Activated CD4-positive, alpha-beta T cell treated with anti-CD3 and anti-CD28 coated beads for 48 hours (primary cell): ENCODE measurements at places on chromosomes 6 and 20.

- no peak for DNase-seq
Measured at GRCh38 chr6:34170346-34170745, 24.5 kb upstream of the GRM4 start.

DNA sequence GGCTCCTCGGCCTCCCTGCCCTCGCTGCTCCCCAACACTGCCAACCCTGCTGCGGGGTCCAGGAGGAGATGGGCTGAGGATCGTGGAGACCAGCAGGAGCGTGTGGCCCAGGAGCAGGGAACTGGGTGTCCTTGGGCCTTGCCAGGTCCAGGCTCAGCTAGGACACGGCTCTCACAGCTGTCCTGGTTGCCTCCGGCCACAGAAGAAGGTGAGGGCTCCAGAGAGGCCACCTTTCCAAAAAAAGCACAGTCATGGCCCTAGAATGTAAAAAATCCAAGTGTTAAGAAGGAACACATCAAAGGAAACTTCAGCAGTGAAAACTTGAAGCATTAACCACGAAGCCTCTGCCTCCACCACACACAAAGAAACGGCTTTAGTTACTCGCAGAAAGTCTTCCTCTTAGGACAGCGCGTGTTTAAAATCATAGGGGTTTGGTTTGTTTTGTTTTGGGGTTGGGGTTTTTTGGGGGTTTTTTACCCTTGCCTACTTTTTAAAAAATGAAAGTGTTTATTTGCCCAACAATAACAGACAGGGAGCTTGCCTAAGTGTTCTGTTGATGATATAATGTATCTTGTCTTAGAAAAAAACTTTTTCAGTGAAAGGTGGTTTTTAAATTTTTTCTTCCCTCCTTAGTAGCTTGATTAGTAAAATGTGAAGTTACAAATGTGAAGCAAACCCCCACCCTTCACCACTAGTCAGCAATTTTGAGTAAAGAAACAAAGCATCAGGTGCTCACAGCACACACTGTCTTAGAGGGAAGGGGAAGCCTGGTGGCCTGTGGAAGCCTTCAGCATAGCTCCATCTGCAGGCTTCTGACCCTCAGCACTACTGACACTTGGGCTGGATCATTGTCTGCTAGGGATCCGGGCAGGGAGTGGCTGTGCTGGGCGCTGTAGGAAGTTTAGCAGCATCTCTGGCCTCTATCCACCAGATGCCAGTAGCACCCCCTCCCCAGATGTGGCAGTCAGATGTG lies 60.0 kb downstream of the PTPN1 start:
- DNase-seq = peak; percentile 59

GRCh38 chr20:25051386-25052155 lies 6.4 kb downstream of the ACSS1 start:
- no peak for DNase-seq

DNA sequence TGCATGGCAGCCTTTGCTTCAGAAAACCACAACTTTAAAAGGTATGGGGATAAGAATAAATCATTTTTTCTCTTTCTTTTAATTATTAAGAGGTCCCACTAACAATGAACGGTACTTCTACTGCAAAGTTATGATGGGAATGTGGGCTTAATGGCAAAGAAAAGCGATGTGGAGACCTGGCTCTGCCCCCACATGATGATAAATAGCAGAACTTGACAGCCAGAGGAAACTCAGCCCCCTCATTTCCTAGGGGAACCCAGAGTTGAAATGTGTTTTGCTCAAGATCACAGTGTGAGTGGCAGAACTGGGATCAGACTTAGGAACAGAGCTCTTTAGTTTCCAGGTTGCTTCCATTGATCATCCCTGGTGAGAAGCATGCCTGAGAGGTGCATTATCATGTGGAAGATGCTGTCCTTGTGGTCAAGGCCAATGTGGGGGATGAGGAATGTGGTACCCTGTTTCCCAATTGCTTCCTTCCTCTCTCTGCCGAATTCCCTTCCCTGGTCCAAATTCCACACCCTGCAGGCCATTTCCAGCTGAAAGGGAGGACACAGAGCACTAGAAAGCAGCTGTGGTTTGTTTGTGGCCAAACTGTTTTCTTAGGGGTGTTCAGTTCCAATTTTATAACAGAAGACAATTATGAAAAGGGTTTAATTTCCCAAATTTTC lies 66.0 kb downstream of the BACH2 start:
- DNase-seq = no peak

- peak; percentile 86 for DNase-seq
Measured at GRCh38 chr6:33312361-33313104, 1.3 kb downstream of the TAPBP start.

DNA sequence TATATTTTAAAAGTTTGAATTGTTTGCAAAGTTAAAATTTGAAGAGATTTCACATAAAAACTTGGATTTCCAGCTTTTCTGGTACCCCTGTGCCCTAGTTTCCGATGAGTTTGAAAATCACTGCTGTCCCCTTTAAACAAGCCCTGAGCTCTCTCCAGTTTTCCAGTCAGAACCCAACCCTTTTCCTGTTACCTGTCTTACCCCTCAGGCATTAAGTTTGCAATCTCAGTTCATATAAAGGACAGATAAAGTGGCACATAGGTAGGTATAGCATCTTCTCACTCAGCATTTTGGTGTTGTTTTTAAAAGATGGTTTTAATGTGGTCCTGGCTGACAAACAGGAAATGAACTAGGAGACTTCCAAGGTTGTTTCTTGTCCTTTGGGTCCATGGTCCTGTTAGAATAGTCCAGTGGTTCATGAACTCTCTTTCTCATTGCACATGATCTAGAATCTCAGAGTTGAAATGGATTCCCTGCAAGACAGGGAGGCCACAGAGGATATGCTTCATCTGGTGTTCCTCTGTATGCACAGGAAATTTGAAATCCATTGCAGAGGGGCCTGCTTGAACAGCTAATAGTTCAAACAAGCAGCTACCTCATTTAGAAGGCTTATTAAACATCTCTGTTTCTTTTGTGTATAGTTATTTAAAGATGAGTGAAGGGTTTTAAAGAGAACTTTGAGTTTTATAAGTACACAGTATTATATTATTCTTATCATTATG lies 82.7 kb downstream of the JAG1 start:
- no peak for DNase-seq

DNA sequence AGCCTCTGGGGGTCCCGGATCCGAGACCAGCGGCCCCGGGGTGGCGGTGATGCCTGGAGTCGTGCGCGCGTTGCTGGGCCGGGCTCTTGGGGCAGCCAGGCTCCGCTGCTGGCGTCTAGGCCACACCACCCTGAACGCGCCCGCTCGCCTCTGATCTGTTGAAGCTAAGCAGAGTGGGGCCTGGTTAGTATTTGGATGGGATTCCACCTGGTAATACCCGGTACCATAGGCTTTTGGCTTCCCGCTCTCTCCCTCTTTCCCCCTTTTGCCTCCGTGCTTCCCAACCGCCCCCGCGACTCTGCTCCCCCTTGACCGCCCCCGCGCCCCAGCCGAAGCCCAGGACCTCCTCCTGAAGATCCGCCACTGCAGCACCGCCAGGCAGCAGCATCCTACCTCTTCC lies 1383.5 kb upstream of the DEFB115 start:
- peak; percentile 53 for DNase-seq

DNA sequence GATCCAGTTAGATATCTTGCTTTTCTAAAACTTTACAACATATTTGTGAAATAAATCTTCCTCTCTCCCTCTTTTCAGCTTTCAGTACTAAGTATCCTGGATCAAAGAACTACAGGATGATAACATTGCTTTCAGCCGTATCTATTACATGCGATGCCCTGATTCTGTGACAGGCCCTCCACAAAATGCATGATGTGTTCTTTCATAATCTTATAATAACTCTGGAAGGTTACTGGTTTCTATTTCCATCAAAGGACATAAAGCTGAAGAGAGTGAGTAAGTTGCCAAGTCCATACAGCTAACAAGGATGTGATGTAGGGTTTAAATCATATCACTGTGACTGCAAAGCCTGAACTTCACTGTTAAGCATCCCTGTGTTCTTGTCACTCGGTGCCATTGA lies 62.9 kb upstream of the ADGRG6 start:
- no peak for DNase-seq

GRCh38 chr6:1584996-1585668 lies 24.6 kb upstream of the FOXC1 start:
- no peak for DNase-seq

DNA sequence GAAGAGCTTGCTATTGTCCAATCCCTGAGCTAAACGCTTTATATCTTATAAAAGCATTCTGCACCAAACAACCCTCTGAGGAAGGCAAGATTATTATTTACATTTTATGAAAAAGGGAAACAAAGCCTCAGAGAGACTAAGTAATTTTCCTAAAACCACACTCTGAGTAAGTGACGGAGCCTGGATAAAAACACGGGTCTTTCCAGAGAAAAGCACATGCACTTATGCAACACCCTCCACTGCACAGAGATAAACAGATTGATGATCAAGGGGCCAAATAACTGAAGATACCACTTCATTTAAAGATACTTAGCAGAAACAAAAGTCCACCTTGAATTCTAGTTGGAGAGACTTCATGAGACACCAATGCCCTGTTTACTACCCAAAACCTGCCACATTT lies 214.7 kb upstream of the PDE10A start:
- no peak for DNase-seq

GRCh38 chr20:33017542-33017941 lies 10.0 kb downstream of the BPIFB2 start:
- DNase-seq = no peak

GRCh38 chr20:58378704-58379103 lies 10.3 kb upstream of the VAPB start:
- DNase-seq = no peak

DNA sequence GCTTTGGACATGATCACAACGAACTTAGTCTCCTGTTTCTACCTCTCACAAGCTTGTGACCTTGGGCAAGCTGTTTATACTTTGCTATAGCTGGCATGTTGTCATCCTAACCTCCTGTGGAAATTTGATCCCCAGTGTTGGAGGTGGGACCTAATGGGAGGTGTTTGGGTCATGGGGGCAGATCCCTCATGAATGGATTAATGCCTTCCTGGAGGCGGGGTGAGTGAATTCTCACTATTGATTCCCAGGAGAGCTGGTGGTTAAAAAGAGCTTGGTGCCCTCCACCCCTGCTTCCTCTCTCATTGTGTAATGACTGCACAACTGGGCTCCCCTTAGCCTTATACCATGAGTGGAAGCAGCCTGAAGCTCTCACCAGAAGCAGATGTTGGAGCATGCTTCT lies 228.9 kb downstream of the HIVEP2 start:
- no peak for DNase-seq

- no peak for DNase-seq
Measured at GRCh38 chr6:157145656-157146285, 177.5 kb downstream of the TMEM242 start.

GRCh38 chr20:16098890-16099639 lies 474.2 kb downstream of the KIF16B start:
- DNase-seq = no peak

DNA sequence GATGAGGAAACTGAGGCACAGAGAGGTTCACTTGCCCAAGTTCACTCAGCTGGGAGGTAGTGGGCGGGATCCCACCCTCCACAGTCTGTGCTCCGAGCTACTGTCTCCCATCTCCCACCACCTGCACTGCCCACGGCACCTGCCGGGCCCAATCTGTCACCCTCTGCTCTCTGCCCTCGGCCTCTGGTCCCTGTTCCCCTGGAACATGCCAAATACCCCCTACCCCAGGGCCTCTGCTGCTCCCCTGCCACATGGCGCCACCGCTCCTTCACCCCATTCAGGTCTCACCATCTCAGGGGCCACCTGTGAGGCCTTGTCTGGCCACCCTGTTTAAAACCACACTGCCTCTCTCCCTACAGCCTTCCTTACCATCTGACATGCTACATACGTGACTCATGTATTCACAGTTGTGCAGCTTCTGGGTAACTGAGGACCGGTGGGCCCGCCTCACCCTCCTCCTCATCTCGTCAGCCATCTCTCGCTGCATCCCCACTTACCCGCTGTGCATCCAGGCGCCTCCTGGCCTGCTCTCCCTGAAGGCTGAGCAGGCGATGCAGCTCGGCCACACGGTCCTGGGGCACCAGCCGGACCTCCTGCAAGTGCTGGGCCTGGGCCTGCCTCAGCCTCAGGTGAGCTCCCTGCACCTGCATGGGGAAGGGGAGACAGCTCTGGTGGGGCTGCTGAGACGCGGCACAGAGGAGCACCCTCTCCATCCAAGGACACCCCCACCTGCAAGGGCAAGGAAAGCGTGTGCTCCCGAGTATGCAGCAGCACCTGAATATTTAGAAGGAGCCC lies 50.6 kb downstream of the GINS1 start:
- no peak for DNase-seq

DNA sequence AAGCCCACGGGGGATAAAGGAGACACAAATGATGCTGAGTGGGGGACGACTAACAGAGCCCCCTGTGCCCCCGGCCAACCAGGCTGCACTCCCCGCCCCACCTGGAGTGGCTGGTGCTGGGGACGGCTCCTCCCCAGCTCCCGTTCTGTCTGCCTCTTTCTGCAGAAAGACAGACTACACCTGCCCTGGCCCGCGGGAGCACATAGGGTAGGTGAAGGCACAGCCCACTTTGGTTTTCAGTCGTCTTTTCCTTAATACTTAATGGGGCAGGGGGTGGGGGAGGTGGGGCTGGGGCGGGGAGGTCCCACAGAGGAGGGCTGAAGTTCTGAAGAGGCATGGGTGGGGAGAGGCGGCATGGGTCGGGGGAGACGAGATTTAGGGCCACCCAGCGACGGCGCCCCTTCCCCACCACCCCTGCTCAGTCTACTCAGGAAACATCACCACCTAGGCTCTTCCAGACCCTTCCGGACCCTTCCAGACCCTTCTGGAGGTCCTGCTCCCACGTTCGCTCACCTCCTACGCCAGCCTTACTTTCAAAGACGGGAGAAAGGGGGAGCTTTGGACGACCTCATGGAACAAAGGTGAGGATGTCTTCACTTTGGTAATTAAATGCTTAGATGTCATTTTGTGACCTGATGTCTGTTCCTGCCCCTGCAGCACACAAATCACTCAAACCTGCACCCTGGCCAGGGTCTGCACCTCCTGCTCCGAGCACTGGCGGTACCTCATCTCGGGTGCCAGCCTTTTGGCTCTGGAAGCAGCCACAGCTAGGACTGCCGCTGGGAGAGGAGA lies 21.2 kb upstream of the FRMD1 start:
- no peak for DNase-seq

- DNase-seq = no peak
Measured at GRCh38 chr20:3371754-3372153, 35.7 kb downstream of the DNAAF9 start.

- no peak for DNase-seq
Measured at GRCh38 chr6:120994573-120994967, 339.7 kb downstream of the TBC1D32 start.

GRCh38 chr6:79623106-79623505 lies 8.0 kb upstream of the SH3BGRL2 start:
- DNase-seq = no peak

- no peak for DNase-seq
Measured at GRCh38 chr20:46260480-46260879, 47.8 kb downstream of the CDH22 start.
